ENCODE measurements at places on chromosomes 12 and 14.

GRCh38 chr12:47281667-47282171 lies 202.0 kb upstream of the AMIGO2 start:
- DNase-seq: no peak

- no peak for DNase-seq
Measured at GRCh38 chr12:109718390-109718789, 4.8 kb downstream of the FAM222A start.

DNA sequence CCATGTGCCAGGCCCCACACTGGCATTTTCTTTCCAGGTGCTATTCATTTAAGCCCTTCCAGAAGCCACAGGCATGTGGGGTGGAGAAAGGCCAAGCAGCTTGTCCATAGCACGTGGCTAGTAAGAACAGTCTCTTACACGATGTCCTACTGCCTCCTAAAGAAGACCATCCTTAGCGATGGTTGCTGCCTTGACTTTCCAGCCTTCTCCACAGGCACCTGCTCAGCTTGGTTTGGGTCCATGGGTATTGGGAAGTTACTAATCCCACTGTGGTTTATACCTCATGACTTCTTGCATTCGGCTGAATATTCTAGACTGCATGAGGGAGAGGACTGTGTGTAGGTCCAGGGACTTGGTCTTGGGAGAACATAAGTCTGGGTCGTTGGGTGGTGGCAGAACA lies 49.2 kb downstream of the NINJ2 start:
- DNase-seq: no peak

GRCh38 chr12:33223956-33224355 lies 215.7 kb downstream of the SYT10 start:
- DNase-seq: no peak

DNA sequence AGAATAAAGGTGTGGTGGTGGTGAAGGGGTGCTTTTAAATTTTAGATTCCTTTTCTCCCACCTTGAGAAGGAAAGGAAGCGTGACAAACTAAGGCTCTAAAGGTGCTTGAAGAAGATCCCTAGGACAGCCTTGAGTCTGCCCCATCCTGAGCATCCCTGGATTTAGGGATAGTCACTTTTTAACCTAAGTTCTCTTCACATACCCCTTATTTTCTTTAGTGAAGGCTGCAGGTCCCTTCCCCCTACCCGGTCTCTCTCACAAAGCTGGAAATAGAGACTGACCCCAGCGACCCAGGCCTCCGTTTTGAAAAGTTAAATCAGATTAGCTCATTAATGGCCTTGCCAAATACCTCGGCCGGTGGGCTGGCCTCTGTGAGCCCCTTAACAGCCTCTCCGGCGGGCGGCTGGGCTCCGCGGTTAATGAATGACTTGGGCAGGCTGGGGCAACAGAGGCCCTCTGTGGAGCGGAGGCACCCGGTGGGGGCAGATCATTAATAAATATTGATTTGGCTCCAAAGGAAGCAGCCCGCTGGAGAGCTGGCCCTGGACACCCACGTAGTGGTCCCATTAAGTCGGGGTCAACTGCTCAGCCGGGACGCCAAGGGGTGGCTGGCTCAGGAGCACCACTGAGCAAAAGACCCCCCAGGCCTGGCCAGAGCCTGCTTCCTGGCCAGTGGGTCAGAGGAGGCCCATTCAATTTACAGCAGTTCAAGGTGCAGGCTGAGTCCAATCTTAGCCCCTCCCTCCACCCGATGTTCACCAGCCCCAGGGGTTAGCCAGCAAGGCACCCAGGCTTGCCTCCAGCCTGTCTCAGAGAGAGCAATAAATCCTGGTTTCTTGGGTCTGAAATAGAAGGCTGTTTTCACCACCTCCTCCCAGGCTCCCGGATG lies 31.8 kb downstream of the PAH start:
- no peak for DNase-seq

Data from T-cell (primary cell).